Trophoblast cell (in vitro differentiated cells and primary cell): ENCODE measurements at places on chromosomes 3 and 15.

GRCh38 chr3:32177702-32178198 lies 60.7 kb upstream of the CMTM8 start:
- no peaks in the 10 kb centered on the region for H3K4me1 ChIP-seq
- H3K27me3 ChIP-seq, result no peaks in the 10 kb centered on the region
- DNase-seq, result peak; percentile 79
- H3K27ac ChIP-seq, result no peak overlapping the region

- no peak overlapping the region for H3K4me3 ChIP-seq
- no peak for DNase-seq
- no peaks in the 10 kb centered on the region for H3K36me3 ChIP-seq
- no peaks in the 10 kb centered on the region for H3K4me1 ChIP-seq
- no peaks in the 10 kb centered on the region for H3K27me3 ChIP-seq
Observed at GRCh38 chr15:33378866-33379480, 68.2 kb downstream of the RYR3 start.

- H3K4me3 ChIP-seq, result no peak overlapping the region
- no peaks in the 10 kb centered on the region for H3K27me3 ChIP-seq
- no peak overlapping the region for H3K27ac ChIP-seq
- peaks cover 7% of the 10 kb centered on the region for H3K4me1 ChIP-seq
- H3K36me3 ChIP-seq, result peaks cover 9% of the 10 kb centered on the region
Observed at GRCh38 chr15:90266485-90266884, 1.0 kb downstream of the NGRN start.

DNA sequence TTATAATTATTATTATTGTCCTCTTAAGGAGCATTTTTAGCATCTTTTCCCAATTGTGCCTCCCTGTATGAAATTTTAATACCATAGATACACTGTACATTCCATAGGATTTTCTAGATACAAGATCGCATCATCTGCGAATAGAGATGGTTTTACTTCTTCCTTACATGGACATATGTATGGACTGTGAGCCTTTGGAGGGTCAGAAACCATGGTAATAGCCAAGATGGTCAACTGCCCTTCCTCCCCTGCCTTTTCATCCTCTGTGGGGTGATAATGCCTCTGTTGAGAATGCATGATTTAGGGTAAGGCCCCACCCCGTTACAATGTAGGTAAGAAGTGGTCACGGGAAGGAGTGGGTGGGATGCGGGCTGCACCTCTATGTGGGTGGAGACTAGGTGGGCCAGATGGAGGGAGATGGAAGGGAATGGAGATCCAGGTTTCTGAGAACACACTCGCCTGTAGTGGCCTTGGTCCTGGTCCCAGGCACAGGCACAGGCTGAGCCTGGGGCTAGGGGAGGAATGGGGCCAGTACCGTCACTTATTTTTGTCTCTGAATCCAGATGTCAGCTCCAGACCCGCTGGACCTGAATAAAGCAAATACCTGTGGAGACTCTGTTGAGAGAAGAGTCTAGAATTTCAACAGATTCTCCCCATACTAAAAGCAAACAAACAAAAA lies 31.7 kb downstream of the GOLGA6A start:
- peaks cover 4% of the 10 kb centered on the region for H3K4me1 ChIP-seq
- no peaks in the 10 kb centered on the region for H3K27me3 ChIP-seq
- H3K36me3 ChIP-seq, result no peaks in the 10 kb centered on the region
- peak; percentile 91 for DNase-seq

- H3K36me3 ChIP-seq, result no peaks in the 10 kb centered on the region
- H3K4me1 ChIP-seq, result peaks cover 4% of the 10 kb centered on the region
- H3K4me3 ChIP-seq, result no peak overlapping the region
- peaks cover 20% of the 10 kb centered on the region for H3K27me3 ChIP-seq
Observed at GRCh38 chr15:78808550-78808949, 2.7 kb downstream of the ADAMTS7 start.

DNA sequence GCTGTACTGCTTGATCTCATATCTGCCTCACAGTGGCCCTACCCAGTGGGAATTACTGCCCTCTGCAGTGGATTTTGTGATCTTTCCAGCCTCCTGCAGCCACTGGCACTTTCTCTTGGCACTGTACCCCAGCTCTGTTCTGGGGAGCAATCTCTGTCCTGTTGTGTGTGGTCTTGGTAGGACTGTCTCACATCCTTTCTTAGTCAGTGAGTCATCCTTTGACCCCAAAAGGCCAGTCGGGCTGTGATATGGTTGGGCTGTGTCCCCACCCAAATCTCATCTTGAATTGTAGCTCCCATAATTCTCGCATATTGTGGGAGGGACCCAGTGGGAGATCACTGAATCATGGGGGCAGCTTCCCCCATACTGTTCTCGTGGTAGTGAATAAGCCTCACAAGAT lies 133.3 kb upstream of the TPM1 start:
- H3K36me3 ChIP-seq, result no peaks in the 10 kb centered on the region
- DNase-seq, result no peak
- peaks cover 14% of the 10 kb centered on the region for H3K4me1 ChIP-seq
- H3K4me3 ChIP-seq, result no peak overlapping the region
- H3K27ac ChIP-seq, result no peak overlapping the region
- H3K27me3 ChIP-seq, result no peaks in the 10 kb centered on the region

- peaks cover 3% of the 10 kb centered on the region for H3K4me1 ChIP-seq
- no peak for DNase-seq
- peaks cover 14% of the 10 kb centered on the region for H3K27me3 ChIP-seq
- no peaks in the 10 kb centered on the region for H3K36me3 ChIP-seq
Observed at GRCh38 chr3:28575100-28575745, 226.6 kb upstream of the AZI2 start.

- no peaks in the 10 kb centered on the region for H3K27me3 ChIP-seq
- DNase-seq, result no peak
- peaks cover 4% of the 10 kb centered on the region for H3K4me1 ChIP-seq
- H3K4me3 ChIP-seq, result no peak overlapping the region
- H3K27ac ChIP-seq, result no peak overlapping the region
Observed at GRCh38 chr3:15979495-15979894, 181.7 kb upstream of the ANKRD28 start.

- H3K4me1 ChIP-seq, result peaks cover 2% of the 10 kb centered on the region
- DNase-seq, result no peak
- no peak overlapping the region for H3K4me3 ChIP-seq
Observed at GRCh38 chr15:98845138-98845884, 162.3 kb downstream of the PGPEP1L start.

GRCh38 chr3:71393093-71393492 lies 190.4 kb downstream of the FOXP1 start:
- H3K4me1 ChIP-seq, result no peaks in the 10 kb centered on the region
- H3K27ac ChIP-seq, result no peak overlapping the region
- H3K36me3 ChIP-seq, result no peaks in the 10 kb centered on the region
- no peak overlapping the region for H3K4me3 ChIP-seq
- no peaks in the 10 kb centered on the region for H3K27me3 ChIP-seq

DNA sequence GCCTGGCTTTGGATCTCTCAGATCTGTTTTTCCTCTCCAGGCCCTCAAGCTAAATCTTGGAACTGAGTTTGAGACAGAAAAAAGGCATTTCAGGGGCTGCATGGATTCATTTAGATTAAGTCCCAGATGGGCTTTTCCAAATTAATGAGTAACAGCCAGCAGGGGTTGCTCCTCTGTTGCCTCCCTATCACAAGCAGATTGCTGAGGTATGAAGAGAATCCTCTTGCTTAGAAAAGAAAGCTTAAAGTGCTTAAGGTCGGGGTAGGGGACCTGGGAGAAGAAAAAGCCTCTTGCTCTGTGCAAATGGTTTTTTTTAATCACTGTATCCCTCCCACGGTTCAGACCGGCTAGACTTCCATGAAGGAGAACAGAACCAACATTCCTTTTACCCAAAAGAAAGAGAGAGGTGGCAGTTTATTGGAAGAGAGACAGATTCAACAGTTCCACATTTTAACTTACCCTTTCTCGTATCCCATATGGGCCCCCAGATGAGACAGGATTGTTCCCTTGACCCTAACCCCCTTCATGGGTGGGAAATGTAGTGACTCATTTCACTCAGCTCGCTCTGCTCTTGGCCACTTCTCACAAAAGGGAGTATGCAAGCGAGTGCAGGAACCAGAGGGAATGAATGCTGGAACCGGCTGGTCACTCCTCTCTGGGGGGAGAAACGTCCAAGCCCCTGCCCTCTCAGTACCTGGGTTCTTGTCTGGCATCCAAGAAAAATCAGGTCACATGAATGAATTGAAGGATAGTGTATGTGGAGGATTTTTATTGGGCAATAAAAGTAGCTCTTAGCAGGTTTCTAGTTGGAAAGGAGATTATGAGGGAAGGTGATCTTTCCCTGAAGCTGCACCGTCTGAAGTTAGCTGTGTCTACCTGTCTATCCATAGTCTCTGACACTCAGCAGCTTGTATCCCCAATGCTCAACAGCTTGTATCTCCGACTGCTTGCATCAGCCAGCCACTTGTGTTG lies 745.2 kb downstream of the SI start:
- no peak for DNase-seq
- H3K27me3 ChIP-seq, result no peaks in the 10 kb centered on the region
- no peak overlapping the region for H3K4me3 ChIP-seq
- H3K27ac ChIP-seq, result peak overlapping the region; percentile 39
- no peaks in the 10 kb centered on the region for H3K36me3 ChIP-seq

DNA sequence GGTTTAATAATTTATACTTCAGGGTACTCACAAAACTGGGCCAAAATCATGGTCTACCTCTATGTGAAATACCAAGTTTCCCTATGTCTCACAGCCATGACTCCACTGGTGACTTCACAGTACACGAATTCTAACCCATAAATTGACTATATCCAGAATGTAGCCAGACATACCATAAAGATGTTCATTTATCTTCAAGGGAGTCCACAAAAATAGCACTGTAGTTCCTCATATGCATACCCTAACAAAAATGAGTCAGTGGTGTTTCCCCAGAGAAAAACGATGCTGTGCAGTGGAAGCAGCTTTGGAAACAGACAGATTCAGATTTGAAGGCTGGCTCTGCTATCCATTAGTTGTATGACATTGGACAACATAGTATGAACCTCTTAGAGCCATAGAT lies 438.8 kb downstream of the FHIT start:
- H3K36me3 ChIP-seq, result no peaks in the 10 kb centered on the region
- DNase-seq, result no peak
- H3K4me1 ChIP-seq, result peaks cover 2% of the 10 kb centered on the region
- H3K27me3 ChIP-seq, result no peaks in the 10 kb centered on the region
- H3K4me3 ChIP-seq, result no peak overlapping the region

GRCh38 chr3:148716657-148717056 lies 19.0 kb downstream of the AGTR1 start:
- no peak overlapping the region for H3K27ac ChIP-seq
- H3K36me3 ChIP-seq, result no peaks in the 10 kb centered on the region
- H3K4me1 ChIP-seq, result no peaks in the 10 kb centered on the region
- DNase-seq, result no peak
- no peak overlapping the region for H3K4me3 ChIP-seq

GRCh38 chr3:151434151-151434890 lies 26.5 kb downstream of the IGSF10 start:
- H3K4me1 ChIP-seq, result no peaks in the 10 kb centered on the region
- H3K27ac ChIP-seq, result no peak overlapping the region
- DNase-seq, result no peak
- H3K36me3 ChIP-seq, result peaks cover 12% of the 10 kb centered on the region

DNA sequence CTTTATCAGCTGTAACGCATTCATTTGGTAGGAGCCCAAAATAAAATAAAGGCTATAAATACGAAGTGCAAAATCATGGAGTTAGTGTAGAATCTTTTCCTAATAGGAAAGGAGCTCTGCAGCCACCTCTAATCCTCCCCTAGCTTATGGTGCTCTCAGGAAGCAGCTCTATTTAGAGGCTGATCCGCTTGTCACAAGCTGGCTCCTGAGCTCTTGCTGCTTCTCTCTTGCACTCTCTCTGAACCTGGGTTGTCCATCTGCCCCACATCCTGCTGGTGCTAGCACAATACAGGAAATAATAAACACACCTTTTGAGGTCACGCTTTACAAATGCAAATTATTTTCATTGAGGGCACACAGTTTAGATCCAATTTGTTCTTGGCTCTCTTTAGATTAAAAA lies 37.3 kb upstream of the BFSP2 start:
- no peaks in the 10 kb centered on the region for H3K27me3 ChIP-seq
- peaks cover 4% of the 10 kb centered on the region for H3K4me1 ChIP-seq
- H3K4me3 ChIP-seq, result no peak overlapping the region
- no peak for DNase-seq

- H3K36me3 ChIP-seq, result no peaks in the 10 kb centered on the region
- no peaks in the 10 kb centered on the region for H3K4me1 ChIP-seq
- H3K27me3 ChIP-seq, result no peaks in the 10 kb centered on the region
- H3K27ac ChIP-seq, result no peak overlapping the region
- H3K4me3 ChIP-seq, result peak overlapping the region; percentile 76
Observed at GRCh38 chr3:62318752-62319569, 54.4 kb downstream of the FEZF2 start.

- H3K27me3 ChIP-seq, result no peaks in the 10 kb centered on the region
- no peak overlapping the region for H3K4me3 ChIP-seq
- H3K36me3 ChIP-seq, result peaks cover 4% of the 10 kb centered on the region
- no peak overlapping the region for H3K27ac ChIP-seq
- no peak for DNase-seq
- peaks cover 11% of the 10 kb centered on the region for H3K4me1 ChIP-seq
Observed at GRCh38 chr15:38532728-38533127, 31.9 kb downstream of the RASGRP1 start.

DNA sequence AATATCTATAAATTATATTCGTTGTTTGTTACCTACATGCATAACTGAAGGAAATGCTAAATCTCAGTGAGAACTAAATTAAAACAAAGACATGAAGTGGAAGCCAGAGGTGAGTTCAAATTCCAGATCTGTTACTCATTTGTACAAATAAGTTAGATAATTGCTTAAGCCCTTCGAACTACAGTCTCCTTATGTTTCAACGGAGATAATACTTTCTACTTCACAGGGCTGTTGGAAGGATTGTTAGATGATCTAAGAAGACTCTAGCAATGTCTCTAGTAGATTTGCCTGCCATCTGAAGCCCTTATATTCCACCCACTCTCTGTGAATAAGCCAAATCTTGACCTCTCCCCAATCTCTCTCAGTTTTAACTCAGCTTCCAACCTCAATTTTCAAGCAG lies 125.8 kb downstream of the P2RY1 start:
- no peaks in the 10 kb centered on the region for H3K27me3 ChIP-seq
- H3K4me1 ChIP-seq, result no peaks in the 10 kb centered on the region
- H3K36me3 ChIP-seq, result no peaks in the 10 kb centered on the region
- H3K27ac ChIP-seq, result no peak overlapping the region
- peak; percentile 42 for DNase-seq

DNA sequence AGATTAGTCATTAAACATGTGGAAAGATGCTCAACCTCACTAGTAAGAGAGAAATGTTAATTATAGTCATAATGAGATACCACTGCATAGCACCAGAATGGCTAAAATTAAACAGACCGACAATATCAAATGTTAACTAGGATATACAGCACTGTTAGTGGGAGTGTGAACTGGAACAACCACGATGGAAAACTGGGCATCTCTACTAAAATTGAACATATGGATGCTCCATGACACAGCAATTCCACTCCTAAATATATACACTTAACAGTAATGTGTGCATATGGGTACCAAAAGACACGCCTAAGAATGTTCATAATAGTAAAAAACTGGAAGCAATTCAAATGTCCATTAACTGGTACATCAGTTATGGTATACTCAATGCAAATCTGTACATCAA lies 41.5 kb downstream of the CRTAP start:
- no peak overlapping the region for H3K4me3 ChIP-seq
- H3K4me1 ChIP-seq, result peaks cover 4% of the 10 kb centered on the region
- H3K36me3 ChIP-seq, result no peaks in the 10 kb centered on the region
- H3K27me3 ChIP-seq, result no peaks in the 10 kb centered on the region
